Activated CD8-positive, alpha-beta T cell treated with anti-CD3 and anti-CD28 coated beads, Interleukin-2, amount 10 ng/mL, durations not matched to agents 7 days and 5 days (primary cell): ENCODE measurements at places on chromosomes 3 and 15.

DNA sequence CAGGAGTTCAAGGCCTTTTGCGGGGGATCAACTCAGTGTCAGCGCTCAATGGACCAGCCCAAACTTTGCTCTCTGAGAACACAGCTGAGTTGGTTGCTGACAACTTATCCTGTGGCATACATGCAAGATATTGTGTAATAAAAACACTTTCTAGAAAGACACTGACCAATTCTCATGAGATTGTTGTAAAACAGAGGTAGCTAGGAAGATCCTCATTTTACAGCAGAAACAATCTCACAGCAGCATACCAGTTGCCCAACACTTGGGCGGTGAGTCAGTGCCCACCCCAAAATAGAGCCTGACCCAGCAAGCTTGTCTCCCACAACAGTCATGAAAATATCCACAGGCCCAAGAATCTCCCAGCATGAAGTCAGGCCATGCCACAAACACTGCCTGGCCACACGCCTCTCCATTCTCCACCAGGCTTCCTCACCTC lies 18.2 kb downstream of the KLHL6 start:
- DNase-seq = no peak
- peaks cover 69% of the 10 kb centered on the region for H3K4me1 ChIP-seq
- H3K27me3 ChIP-seq = no peaks in the 10 kb centered on the region
- H3K27ac ChIP-seq = no peak overlapping the region
- H3K36me3 ChIP-seq = peaks cover 13% of the 10 kb centered on the region

GRCh38 chr3:111803123-111803593 lies 55.9 kb upstream of the PHLDB2 start:
- no peak for DNase-seq
- no peaks in the 10 kb centered on the region for H3K4me1 ChIP-seq
- H3K27ac ChIP-seq = no peak overlapping the region
- H3K27me3 ChIP-seq = peaks cover 4% of the 10 kb centered on the region

DNA sequence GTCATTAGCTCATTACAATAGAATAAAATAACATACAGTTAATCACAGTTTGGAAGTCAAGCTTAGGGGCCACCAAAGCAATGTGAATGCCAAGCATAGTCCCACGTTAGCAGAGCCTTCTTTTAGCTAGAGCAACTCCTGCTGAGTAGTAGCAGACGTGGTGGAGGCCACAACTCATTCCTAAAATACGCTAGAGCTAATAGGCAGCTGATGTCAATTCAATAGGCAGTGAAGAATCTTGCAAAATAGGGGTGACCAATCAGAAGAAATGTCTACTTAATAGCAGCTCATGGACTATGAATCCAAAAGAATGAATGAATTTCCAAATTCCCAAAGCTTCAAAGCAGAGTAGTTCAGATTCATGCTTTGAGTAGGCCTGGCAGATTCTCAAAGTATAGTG lies 292.9 kb upstream of the RORA start:
- H3K27ac ChIP-seq = no peak overlapping the region
- peaks cover 9% of the 10 kb centered on the region for H3K4me1 ChIP-seq
- H3K4me3 ChIP-seq = no peak overlapping the region
- peaks cover 6% of the 10 kb centered on the region for H3K27me3 ChIP-seq

- H3K4me1 ChIP-seq = peaks cover 59% of the 10 kb centered on the region
- H3K36me3 ChIP-seq = peaks cover 8% of the 10 kb centered on the region
These were observed 11.5 kb downstream of the SEMA7A start for GRCh38 chr15:74422265-74422651.

- H3K4me1 ChIP-seq = peaks cover 28% of the 10 kb centered on the region
- peak; percentile 81 for DNase-seq
- peaks cover 20% of the 10 kb centered on the region for H3K36me3 ChIP-seq
- no peaks in the 10 kb centered on the region for H3K27me3 ChIP-seq
These were observed 7.1 kb downstream of the CELSR3 start for GRCh38 chr3:48655606-48656005.

DNA sequence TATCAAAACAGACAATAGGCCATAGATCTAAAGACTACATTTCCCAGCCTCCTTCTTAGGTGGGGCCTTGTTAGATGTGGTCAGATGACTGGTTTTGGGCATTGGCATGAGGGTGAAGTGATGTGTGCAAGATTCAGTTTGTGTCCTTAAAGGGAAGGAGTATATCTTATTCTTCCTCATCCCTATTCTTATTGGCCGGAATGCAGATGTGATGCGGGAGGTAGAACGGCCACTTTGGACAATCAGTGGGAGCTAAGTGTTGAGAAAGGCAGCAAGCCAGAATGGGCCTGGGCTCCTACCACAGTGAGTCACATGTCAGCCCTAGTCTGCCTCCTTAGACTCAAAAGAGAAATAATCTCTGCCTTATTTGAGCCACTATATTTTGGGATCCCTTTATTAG lies 89.8 kb upstream of the MEX3B start:
- H3K27me3 ChIP-seq = no peaks in the 10 kb centered on the region
- peaks cover 2% of the 10 kb centered on the region for H3K4me1 ChIP-seq
- no peak for DNase-seq
- H3K27ac ChIP-seq = no peak overlapping the region
- H3K36me3 ChIP-seq = peaks cover 24% of the 10 kb centered on the region
- no peak overlapping the region for H3K4me3 ChIP-seq

DNA sequence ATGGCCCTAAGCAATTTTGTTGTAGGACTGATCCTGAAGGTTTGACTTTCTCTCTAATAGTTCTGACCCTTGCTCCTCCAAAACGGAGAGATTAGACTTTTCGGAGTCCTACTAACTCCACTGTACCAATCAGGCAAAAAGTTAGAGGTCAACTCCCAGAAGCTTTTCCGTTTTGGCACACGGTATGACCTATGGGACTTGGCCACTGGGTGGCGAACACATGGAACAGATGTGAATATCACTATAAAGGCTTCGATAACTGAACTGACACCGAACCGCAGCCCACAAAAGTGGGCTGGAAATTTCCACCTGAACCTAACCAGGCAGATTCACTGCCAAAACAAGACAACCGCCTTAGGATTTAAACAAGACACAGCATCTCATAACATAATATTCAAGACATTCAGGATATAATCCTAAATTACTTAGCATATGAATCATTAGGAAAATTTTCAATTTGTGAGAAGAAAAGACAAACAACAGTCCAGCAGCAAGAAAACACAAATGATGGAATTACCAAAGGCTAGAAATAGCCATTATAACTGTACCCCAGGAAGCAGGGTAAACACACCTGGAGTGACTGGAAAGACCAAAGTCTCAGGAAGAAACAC lies 12.2 kb upstream of the TM2D3 start:
- H3K4me3 ChIP-seq = no peak overlapping the region
- H3K27ac ChIP-seq = no peak overlapping the region
- no peak for DNase-seq
- H3K4me1 ChIP-seq = peaks cover 2% of the 10 kb centered on the region

DNA sequence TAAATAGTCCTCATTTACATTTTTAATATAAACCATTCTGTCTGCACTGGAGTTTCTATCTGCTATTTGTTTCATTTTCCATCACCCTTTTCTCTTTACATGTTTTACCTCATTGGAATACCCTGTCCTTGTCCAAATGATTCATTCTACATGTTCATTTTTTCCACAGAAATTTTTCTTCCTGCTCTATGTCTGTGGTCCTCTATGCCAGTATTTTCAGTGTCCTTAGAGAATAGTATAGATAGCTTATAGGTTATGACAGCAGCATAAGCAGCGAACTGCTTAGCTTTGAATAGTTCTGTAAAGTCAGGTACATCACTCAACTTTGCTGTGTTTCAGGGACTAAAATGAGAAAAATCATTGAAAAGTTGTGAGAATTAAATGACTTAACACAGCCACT lies 742.3 kb upstream of the CBLB start:
- H3K36me3 ChIP-seq = peaks cover 5% of the 10 kb centered on the region
- no peak overlapping the region for H3K27ac ChIP-seq
- no peak for DNase-seq
- peaks cover 8% of the 10 kb centered on the region for H3K4me1 ChIP-seq
- no peak overlapping the region for H3K4me3 ChIP-seq

DNA sequence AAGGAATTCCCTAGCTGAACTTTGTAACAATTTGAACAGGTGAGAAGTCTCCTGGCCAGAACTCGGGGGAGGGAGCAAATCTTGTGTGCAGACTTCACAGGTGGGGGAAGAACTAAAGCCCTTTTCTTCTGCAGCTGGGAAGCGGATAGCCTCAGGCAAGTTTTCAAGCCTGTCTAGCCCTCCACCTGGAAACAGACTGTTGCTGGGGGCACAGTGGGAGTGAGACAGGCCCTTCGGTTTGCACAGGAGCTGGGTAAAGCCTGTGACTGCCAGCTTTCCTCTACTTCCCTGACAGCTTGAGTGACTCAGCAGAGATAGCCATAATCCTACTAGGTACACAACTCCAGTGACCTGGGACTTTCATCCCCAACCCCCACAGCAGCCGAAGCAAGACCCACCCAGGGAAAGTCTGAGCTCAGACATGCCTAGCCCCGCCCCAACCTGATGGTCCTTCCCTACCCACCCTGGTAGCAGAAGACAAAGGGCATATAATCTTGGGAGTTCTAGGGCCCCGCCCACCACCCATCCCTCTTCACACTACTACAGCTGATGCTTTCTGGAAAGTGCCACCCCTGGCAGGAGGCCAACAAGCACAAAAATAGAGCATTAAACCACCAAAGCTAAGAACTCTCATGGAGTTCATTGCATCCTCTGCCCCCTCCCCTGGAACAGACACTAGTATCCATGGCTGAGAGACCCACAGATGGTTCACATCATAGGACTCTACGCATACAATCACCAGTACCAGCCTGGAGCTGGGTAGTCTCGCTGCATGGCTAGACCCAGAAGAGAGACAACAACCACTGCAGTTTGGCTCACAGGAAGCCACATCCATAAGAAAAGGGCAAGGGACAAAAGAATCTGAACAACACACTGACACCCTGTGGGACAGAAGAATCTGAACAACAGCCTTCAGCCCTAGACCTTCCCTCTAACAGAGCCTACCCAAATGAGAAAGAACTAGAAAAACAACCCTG lies 479.0 kb downstream of the RAP2B start:
- DNase-seq = no peak
- H3K4me3 ChIP-seq = no peak overlapping the region
- peaks cover 39% of the 10 kb centered on the region for H3K4me1 ChIP-seq
- no peak overlapping the region for H3K27ac ChIP-seq
- peaks cover 9% of the 10 kb centered on the region for H3K36me3 ChIP-seq
- H3K27me3 ChIP-seq = no peaks in the 10 kb centered on the region

DNA sequence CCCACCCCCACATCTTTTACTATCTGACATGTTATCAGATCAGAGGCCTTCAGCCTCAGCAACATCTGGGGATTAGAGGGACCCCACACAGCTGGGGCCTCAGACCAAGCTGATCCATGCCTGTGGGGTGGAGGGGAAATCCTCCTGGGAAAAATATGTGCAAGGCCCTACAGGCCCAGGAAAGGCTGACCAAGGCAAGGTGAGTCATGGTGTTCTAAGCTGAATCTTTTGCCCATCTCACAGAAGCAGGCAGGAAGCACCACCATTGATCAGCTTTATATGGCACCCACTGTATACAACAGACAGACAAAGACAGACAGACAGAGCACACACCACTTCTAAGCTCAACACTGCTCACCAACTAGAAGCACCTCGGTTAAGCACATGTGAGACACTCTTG lies 12.4 kb upstream of the PARP6 start:
- no peaks in the 10 kb centered on the region for H3K4me1 ChIP-seq
- H3K27ac ChIP-seq = no peak overlapping the region
- H3K36me3 ChIP-seq = no peaks in the 10 kb centered on the region
- no peaks in the 10 kb centered on the region for H3K27me3 ChIP-seq
- no peak for DNase-seq
- no peak overlapping the region for H3K4me3 ChIP-seq

- no peak overlapping the region for H3K4me3 ChIP-seq
- H3K36me3 ChIP-seq = no peaks in the 10 kb centered on the region
- peaks cover 8% of the 10 kb centered on the region for H3K27me3 ChIP-seq
- no peak overlapping the region for H3K27ac ChIP-seq
- no peaks in the 10 kb centered on the region for H3K4me1 ChIP-seq
- no peak for DNase-seq
These were observed 115.9 kb downstream of the DCLK3 start for GRCh38 chr3:36648241-36649034.

- no peak for DNase-seq
- peaks cover 2% of the 10 kb centered on the region for H3K27me3 ChIP-seq
- peak overlapping the region; percentile 90 for H3K4me3 ChIP-seq
- H3K36me3 ChIP-seq = peaks cover 2% of the 10 kb centered on the region
These were observed 556 bp downstream of the CHP1 start for GRCh38 chr15:41231422-41232226.

- no peaks in the 10 kb centered on the region for H3K36me3 ChIP-seq
- no peak overlapping the region for H3K4me3 ChIP-seq
- no peak overlapping the region for H3K27ac ChIP-seq
- peaks cover 19% of the 10 kb centered on the region for H3K27me3 ChIP-seq
These were observed 137.7 kb downstream of the ASB7 start for GRCh38 chr15:100740138-100740537.

- H3K36me3 ChIP-seq = peaks cover 2% of the 10 kb centered on the region
- no peaks in the 10 kb centered on the region for H3K27me3 ChIP-seq
- DNase-seq = no peak
- H3K4me3 ChIP-seq = no peak overlapping the region
- no peaks in the 10 kb centered on the region for H3K4me1 ChIP-seq
These were observed 47.4 kb upstream of the ZBTB20 start for GRCh38 chr3:115194476-115194875.

DNA sequence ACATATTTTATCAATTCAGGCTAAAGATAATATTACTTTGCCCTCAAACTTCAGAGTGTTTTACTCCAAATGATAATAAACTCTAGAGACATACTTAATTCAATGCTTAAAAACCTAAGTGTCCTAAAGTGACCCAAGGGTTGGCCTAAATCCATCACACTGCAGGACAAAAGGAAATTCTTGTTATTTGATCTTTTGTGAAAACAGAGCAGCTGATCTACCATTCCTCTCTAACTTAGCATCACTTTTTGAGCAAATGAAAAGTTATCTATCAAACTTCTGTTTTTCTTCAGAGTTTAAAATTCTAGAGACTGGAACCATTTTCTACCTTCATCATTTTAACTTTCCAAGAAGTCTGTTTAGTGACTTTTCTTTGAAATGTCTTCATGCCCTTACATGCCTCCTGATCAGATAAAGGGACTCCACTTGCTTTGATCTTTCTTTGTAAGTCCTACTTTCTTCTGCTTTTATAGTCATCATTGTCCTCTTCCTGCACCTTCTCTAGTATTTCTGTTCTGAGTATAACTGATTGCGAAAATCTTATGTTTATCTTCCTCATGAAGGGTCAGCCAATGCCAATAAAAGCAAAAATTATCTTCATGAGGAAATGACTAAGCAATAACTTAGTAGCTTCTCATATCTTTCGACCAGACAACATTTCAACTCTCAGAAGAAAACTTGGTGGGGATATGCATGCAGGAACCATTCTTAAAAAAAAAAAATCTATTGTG lies 378.7 kb upstream of the TGFBR2 start:
- H3K36me3 ChIP-seq = peaks cover 28% of the 10 kb centered on the region
- H3K4me1 ChIP-seq = peaks cover 49% of the 10 kb centered on the region
- no peak overlapping the region for H3K4me3 ChIP-seq

DNA sequence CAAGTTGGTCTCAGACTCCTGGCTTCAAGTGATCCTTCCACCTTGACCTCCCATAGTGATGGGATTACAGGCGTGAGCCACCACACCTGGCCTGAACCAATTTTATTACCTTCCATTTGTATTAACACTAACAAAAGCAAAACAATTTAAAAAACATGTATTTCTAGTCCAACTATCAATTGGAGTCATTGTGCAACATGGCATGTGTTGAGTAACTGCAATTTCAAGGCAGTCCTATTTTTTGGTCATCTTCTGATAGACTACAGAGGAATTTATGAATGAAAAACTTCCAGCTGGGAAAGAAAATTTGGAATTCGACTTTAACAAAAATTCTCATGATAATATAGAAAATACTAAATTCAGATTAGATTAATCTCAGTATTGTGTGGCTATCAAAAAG lies 16.8 kb downstream of the SPTSSB start:
- H3K27ac ChIP-seq = no peak overlapping the region
- H3K36me3 ChIP-seq = no peaks in the 10 kb centered on the region
- H3K4me3 ChIP-seq = no peak overlapping the region
- no peak for DNase-seq
